Neural crest cell (in vitro differentiated cells): ENCODE measurements at places on chromosomes 11 and 22.

DNA sequence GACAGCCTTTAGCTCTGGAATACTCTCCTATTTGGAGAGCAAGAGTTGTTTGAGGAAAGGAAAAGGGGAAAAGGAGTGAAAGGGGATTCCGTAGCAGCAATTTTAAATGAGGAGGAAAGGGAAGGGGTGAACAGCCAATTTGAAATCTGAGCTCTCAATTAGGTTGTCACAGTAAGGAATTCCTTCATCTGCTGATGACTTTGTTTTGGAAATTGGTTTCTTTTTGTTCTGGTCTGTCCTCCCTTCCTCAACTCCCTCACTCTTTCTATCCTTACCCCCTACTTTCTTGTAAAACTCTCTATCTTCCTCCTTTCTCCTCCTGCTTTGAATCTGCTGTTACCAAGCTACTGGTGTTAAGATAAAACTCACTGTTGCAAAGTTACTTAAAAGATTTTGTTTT lies 1155.6 kb downstream of the DLG2 start:
- no peak for DNase-seq

- DNase-seq = no peak
Measured at GRCh38 chr22:47071078-47071806, 308.8 kb downstream of the TBC1D22A start.

DNA sequence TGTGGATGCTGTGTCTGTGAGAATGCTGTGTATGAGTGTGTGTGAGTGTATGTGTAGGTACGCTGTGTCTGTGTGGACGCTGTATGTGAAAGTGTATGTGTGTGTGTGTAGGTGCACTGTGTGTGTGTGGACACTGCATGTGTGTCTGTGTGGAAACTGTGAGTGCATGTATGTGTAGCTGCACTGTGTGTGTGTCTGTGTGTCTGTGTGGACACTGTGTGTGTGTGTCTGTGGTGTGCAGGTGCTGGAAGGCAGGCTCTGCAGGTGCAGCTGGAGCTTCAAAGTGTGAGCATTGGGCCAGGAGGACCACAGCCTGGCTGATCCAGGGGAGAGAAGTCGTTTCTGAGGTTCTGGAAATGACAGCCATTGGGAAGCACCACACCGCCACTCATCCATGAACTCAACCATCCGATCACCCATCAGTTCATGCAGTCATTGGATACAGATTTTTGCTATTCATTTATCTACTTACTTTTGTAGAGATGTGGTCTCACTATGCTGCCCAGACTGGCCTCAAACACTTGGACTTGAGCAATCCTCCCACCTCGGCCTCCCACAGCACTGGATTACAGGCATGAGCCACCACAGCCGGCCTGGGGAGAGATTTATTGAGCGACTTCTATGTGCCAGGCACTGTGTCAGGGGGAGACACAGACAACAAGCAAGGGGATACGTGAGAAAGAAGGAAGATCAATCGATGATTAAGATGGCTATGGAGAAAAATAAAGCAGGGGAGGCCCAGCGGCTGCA lies 9.6 kb downstream of the TRPM5 start:
- no peak for DNase-seq

GRCh38 chr11:60872961-60873524 lies 5.7 kb downstream of the ZP1 start:
- DNase-seq = no peak

GRCh38 chr22:19910180-19910744 lies 31.3 kb upstream of the COMT start:
- DNase-seq = no peak

DNA sequence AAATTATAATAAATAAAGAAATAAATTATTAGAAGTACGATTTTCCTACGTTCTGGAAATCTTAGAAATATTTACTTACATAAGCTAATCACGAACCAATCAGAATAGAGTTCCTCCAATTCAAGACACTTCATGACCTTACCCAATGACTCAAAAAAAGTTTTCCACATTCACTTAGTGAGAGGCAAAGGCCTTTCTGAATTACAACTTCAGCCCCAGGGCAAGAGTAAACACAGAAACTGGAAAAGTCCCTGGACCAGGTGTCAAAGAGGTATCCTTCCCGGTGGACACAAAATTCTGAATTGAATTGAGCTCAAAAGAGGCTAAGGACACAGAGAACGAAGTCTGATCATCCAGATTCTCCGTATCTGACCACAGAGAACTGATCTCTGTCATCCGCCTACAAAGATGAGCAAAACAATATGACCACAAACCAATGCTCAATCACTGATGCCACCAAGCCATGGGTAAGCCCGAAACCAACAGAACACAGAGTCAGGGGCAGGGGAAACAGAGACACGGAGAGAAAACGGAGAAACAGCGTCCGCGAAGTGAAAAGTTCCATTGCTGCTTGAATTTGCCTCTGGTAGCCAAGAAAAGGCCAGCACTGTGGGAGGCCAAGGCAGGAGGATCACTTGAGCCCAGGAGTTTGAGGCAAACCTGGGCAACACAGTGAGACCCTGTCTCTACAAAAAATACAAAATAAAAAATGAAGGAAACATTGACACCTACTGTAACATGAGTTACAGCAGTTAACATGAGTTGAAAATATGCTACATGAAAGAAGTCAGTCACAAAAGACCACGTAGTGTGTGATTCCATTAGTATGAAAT lies 6.8 kb downstream of the BID start:
- DNase-seq = no peak

- DNase-seq = no peak
Measured at GRCh38 chr22:21958360-21959273, 6.0 kb upstream of the PPM1F start.

GRCh38 chr11:30316237-30316636 lies 6.7 kb upstream of the ARL14EP start:
- DNase-seq = no peak

DNA sequence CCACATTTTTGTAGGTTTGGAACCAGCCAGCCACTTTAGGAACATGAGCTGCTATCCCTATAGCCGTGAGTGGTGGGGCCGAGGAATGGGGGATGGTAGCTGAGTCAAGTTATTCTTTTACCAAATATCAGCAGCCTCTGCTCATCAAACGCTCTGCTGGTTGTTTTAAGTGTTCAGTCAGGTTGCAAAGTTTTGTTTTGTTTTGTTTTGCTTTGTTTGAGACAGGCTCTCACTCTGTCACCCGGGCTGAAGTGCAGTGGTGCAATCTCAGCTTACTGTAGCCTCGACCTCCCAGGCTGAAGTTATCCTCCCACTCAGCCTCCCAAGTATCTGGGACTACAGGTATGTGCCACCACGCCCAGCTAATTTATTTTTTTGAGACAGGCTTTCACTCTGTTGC lies 14.4 kb downstream of the CABIN1 start:
- no peak for DNase-seq

DNA sequence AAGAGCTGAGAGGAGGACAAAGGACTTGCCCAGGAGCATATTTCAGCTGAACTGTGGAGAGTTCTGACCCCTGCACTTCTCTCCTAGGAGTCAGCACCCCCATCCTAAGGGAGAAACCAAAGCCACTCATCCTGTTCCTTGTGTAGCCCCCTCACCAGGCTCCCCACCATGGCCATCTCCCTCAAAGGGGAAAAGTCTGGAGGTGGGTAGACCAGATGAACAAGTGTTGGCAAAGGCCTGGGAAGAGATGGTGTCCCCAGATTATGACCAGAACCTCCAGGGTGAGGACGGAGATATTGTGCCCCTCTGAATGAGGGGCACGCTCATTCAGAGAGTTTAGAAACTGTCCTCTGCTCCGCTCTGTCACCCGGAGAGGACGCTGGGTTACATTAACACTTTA lies 880.0 kb downstream of the BRD1 start:
- no peak for DNase-seq

DNA sequence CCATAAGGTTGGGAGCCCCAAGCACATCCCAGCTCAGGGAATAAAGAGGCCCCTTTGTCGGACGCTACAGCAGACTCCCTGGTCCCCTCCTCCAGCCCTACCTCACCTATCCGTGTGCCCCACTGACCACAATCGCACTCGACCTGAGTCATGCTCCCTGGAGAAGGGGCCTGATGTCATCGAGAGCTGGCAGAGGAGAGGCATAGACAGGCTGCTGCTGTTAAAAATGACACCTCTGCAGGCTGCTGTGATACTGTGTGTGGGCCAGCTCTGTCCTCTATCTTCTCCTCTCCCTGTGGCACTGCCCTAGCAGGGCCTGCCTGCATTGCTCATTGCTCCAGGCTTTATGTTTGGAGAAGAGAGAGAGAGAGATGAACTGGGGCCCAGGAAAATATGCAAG lies 123.4 kb upstream of the SYT13 start:
- no peak for DNase-seq

DNA sequence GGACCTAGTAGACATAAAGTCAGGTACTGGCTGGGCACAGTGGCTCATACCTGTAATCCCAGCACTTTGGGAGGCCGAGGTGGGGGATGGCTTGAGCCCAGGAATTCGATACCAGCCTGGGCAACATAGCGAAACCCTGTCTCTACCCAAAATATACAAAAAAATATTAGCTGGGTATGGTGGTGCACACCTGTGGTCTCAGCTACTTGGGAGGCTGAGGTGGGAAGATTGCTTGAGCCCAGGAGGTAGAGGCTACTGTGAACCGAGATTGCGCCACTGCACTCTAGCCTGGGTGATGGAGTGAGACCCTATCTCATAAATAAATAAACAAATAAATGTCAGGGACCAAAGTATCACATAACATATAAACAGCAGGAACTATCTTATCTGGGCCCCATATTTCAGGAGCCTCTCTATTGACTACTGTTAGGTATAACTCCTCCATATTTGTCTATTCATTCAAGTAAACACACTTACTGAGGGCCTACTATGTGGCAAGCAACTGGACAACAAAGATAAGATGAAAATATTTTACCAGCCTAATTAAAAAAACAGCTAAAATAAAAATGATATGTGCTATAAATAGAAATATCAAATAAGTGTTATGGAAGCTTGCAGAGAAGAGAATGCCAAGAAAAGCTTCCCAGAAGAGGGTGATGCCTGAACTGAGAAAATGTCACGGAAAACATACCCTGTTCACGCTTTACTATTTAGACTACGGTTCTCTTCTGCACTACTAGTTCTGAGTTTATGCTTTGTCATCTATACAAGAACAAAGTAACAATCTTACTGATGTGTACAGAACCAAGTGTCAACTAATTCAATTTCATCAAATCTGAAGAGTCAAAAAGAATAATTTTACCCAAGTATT lies 2.0 kb downstream of the NUP98 start:
- DNase-seq = no peak

DNA sequence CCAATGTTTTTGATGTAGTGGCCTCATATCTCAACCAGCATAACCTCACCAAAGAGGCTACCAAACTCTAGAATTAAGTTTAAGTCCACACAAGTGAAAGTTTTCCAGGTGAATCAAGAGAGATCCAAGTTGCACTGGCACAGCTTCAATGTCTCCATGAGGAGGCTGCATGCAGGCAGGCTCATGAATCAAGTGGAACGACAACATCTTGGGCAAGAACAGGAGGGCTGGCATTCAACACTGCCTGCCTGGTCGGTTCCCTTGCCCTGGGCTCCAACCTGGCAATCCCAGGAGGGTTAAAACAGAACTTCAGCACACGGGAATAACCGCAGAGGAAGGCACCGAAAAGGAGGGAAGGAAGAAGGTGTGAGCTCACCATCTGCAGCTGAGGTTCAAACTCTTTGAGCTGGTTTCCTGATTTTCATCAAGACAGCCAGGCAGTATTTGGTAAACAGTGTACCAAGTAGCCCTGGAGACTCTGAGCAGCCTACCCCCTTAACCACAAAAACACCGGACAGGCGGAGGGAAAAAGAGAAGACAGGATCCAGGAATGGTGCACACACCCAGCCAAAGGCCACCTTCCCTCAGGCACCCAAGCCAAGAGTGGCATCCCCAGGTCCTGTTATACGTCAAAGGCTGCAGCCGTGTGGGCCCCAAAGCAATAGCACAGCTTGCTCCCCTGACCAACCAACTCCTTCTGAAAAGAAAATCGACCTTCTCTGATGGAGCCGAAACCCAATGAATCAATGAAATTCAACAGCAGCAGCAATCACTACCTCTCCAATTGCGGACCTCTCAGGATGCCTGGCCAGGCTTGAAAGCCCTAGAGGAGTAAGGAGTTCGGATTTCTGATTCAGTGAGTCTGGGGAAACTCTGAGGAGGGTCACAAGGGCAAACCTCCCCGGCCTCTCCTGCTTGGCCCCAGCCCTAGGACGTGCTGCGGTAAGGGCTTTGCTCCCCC lies 1.3 kb downstream of the PACSIN2 start:
- no peak for DNase-seq

DNA sequence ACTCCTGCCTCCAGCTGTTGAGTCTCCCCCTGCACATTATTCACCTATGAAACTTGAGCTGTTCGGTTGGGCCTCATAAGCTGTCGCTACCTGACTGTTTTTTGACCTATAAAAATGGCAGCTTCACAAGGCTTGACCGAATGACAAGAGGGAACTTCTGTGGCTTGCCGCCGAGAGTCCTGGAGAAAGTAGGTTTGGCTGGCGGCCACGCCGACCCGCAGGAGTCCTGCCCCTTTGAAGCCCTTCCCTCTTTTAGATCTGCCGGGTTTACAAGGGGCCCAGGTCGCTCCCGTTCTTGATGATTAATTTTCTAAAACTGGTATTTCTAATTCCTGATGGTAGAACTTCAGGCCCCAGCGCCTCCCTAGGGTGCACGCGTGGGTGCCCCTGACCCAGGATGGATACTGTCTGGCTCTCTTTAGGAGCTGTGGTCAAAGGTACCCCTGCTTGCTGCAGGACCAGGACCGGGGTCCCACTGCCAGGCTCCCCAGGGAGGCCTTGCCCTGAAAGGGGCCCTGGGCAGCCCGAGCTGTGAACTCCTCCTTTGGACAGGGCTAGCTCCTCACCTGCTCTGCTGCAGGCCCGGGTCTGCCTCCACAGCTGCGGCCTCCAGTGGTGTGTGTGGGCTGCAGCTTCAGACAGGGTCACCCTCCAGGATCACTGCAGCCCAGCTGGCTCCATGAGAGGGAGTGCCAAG lies 171.8 kb downstream of the CTTN start:
- no peak for DNase-seq

DNA sequence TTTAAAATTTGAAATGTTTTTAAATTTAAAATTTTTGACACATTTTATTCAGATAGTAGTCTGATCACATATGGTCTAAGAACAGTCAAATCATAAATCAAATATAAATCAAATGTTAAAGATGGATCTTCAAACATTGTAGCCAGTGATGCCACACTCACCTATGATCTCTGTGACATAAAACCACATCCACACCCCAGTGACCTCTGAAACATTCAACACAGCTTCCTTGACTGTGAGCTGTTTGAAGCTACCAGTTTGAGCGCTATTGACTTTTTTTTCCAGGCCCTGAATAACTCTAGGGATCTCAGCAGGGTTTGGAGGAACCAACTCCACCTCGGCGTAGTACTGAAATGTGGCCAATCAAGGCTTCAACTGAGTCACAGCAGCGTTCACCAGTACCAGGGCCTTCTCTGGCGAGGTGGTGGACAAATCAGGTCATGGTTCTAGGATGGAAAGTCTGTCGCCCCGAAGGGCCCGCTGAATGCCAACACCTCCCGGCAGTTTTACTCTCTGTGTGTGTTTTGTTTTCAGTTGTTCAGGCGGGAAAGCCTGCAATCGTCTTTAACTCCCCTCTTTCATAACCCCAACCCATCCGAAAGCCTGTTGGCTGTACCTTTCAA lies 4.3 kb upstream of the MARK2 start:
- DNase-seq = no peak
